Mesenteric fat pad (tissue), 1 donor: ENCODE measurements at places on chromosomes 2 and 18.

- no peak for DNase-seq
These were observed 358.6 kb downstream of the METTL4 start for GRCh38 chr18:2212598-2213205.

GRCh38 chr2:159010340-159010739 lies 41.9 kb downstream of the TANC1 start:
- no peak for DNase-seq

DNA sequence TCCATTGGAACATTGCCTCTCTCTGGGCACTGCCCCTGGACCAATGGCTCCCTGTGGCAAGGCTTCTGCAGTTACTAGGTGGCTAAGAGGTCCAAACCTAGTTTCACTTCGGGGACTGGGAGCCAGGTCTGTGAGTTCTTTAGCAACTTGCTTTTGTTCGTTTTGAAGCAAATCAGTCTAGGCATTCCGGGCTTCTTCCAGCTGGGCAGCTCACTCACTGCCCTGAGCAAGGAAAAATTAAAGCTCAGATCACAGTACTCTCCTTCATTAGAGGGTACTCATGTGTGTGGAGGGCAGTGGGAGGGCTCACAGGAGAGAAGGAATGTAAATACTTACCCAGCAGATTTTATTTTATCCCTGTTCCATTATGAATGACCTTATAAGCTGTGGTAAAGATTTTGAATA lies 80.3 kb downstream of the SPP2 start:
- DNase-seq = no peak

GRCh38 chr2:161102770-161103450 lies 57.3 kb upstream of the TANK start:
- DNase-seq = no peak

DNA sequence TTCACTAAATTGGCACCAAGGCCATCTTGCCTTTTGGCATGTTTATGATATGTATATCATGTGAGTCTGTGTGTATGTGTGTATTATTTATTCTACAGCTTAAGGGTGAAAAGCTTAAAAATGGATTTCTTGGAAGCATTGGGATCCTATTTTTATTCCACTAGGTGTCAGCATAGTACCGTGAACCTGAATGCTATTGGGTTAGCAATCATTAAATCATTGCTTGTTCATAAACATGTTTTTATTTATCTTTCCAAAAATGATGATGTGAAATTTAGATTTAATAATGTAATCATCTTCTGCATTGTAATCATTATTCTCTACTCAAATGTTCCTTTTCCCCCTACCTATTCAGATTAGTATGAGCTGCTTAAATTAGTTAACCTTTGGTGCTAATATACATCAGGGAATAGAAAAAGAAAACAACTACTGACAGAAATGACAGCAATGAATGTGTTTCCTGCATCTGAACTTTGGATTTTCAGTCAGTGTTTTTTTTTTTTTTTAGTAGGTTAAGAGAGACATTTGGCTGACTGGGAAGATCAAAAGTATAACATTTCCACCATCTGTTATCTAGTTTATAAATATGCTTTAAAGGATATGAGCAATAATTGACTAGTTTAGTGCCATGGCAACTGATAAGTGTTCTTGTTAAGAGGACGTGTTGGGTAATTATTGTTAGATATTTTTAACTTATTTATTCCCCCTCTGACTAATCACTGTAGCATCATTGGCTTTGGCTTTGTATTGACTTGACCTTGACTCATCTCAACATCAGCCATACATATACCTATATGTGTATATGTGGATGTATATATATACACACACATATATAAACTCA lies 14.1 kb upstream of the ZSWIM2 start:
- no peak for DNase-seq

- DNase-seq = no peak
These were observed 136.9 kb downstream of the COPS8 start for GRCh38 chr2:237222601-237223041.

- no peak for DNase-seq
These were observed 15.6 kb upstream of the SCN3A start for GRCh38 chr2:165219481-165219880.
